Muscle of arm (tissue), 14 donors: ENCODE measurements at places on chromosomes 16 and 17.
A peak's percentile ranks its signal among the peaks of the same experiment; 100 is the strongest.

DNA sequence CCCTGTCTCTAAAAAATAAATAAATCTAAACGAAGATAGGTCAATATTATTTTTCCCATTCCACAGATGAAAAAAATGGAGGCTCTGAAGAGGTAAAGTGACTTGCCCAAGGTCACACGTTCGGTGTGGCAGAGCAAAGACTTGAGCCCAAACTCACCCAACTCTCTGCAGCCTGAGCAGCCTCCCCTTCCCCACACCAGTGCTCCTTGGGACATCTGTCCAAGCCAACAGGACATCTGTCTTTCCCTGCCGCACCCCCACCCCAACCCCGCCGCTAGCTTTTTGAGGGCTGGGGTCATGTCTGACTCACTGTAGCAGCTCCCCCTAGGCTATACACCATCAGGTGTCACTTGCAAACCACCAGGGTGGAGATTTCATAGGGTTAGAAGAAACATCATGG lies 5.2 kb upstream of the BEAN1 start:
- no peak for DNase-seq

GRCh38 chr16:22206013-22206841 lies at the start of gene EEF2K:
EEF2K (plus strand) TSS chr16:22206278; CDS start chr16:22225730, 19,452 bp downstream.
- DNase-seq: peak; percentile 92

DNA sequence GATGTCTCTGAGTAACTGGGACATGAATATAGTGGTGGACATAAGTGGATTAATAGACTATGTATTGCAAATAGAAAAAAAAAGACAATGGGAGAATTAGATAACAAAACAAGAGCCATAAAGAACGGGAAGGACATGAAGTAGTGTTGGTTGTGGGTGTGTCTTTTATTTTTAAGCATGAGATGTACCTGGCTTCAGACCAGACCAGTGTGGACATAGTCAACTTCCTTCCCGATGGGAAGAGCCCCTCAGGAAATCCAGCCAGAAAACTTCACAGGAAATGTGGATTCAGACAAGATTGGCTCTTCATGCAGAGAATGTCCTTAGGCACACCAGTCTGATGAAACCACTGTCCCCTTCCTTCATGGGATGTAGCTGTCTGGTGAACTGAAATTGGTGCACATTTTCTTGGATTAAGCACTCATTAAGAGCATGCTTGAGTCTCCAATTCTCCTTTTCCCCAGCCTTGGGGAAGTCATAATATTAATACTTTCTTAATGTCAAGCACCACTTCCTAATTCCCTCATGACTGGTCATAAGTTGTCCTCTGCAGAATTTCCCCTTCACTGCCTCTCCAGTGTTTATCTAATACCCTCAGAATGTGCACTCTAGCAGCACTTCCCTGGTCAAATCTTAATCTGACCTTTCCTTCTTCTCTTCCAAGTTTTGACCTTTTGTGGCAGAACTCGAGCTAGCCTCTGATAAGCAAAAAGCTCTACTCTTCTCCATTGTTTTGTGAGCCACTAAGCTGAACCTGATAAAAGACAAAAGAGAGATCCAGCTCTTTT lies 350.6 kb upstream of the MAF start:
- DNase-seq: no peak

DNA sequence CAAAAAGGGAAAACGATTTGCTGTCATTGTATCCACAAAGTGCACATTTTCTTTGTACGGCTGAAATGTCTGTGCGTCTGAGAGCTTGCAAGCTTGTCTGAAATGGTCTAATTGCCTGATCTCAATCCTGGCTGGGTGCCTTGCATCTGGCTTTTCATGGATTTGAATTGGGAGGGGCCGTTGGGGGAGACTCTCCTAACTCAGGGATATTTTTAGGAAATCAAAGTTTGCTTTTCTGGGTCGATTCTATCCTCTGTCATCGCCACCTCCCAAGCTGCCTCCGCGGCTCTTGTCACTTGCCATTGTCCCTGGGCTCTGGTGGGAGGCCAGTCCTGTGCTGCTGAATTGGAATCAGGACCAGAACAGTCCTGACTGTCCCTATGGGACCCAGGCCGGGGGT lies 33.3 kb upstream of the MGAT5B start:
- DNase-seq: peak; percentile 74

- DNase-seq: no peak
Observed at GRCh38 chr16:46558018-46558417, 63.2 kb downstream of the SHCBP1 start.

GRCh38 chr17:20189302-20189701 lies 180.1 kb downstream of the SPECC1 start:
- no peak for DNase-seq

- no peak for DNase-seq
Observed at GRCh38 chr17:6159541-6160231, 89.5 kb downstream of the WSCD1 start.

GRCh38 chr16:64403352-64403751 lies 718.5 kb downstream of the CDH11 start:
- DNase-seq: no peak

GRCh38 chr17:80586846-80587228 lies 42.2 kb downstream of the RPTOR start:
- DNase-seq: no peak

DNA sequence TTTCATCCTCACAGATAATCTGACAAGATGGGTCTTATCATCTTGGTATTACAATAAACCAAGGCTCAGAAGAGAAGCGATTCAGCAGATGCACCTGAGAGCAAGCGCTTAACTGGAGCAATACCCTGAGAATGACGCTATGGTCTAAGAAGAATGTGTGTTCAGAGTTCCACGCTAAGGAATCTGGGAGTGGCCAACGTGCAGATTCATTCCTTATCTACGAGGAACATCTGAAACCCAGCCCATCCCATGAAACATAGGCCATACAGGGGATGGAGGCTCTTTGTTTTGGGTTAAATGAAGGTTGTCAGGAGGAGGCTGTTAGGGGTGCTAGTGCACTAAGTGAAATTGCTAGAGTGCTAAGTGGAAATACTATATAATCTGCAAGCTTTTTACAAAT lies 28.5 kb upstream of the KDM8 start:
- no peak for DNase-seq

- no peak for DNase-seq
Observed at GRCh38 chr16:65285128-65286048, 163.5 kb upstream of the CDH11 start.
